ENCODE measurements at places on chromosomes 16 and 17.

GRCh38 chr17:81741049-81741593, 29.0 kb downstream of the SLC25A10 start:
- no peak for DNase-seq

- DNase-seq = no peak
These were observed 15.3 kb downstream of the FOXN1 start for GRCh38 chr17:28521311-28522085.

- DNase-seq = no peak
These were observed 244.4 kb downstream of the HS3ST3B1 start for GRCh38 chr17:14545156-14545906.

DNA sequence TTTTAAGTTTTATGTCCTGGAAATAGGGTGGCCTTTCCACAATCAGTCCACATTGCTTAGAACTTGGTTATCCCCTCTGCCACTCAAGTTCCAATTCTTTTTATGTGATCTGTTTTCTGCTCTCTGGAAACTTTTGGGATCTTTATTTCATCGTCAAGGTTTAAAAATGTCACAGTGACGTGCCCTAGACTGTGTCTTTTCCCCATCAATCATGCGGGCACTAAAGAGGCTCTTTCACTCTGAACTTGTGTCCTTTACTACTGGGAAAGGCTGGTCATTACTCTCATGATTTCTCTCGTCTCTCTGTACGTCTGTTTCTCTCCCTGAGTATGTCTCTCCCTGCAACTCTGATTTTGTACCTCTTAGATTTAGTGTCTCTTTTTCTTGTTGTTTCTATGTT, 189.8 kb upstream of the AXIN2 start:
- no peak for DNase-seq

DNA sequence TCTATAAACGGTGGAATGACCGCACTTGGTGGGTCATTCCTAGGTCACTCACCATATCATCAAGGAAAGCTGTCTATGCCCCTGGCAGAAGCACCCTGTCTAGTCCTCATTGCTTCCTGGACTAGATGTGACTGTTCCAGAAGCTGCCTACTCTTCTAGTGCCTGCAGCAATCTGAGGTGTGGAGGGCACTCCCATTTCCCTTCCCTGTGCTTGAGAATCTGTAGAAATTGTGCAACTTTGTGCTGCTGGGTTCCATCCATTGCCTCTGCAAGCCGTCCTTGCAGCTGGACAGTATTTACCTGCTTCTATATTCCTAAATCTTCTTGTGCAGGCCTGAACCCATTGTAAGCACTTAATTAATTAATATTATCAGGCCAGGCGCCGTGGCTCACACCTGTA, 52.1 kb downstream of the CACNG3 start:
- no peak for DNase-seq

GRCh38 chr16:27618606-27619327, 68.8 kb downstream of the KATNIP start:
- no peak for DNase-seq

Data from mucosa of descending colon (tissue), 3 donors.